NCI-H1048 (cell line): ENCODE measurements at places on chromosomes 16 and 17.

DNA sequence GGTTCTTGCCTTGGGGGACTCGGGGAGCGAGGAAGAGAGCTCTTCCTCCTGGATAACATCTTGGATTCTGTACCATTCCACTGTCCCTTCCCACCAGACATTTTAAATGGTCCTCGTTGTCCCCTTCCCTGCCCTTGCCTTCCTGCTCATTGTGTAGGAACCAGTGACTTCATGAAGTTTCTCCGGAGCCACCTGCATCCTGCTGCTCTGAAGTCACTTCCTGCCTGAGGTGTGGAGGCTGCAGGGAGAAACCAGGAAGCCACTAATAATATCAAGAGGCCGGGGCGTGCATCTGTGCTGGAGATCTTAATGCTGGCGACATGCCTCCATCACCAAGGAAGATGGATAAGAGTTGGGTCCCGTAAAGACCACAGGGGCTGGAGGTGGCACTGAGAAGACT, 6.2 kb upstream of the SLC16A13 start:
- no peak for DNase-seq

DNA sequence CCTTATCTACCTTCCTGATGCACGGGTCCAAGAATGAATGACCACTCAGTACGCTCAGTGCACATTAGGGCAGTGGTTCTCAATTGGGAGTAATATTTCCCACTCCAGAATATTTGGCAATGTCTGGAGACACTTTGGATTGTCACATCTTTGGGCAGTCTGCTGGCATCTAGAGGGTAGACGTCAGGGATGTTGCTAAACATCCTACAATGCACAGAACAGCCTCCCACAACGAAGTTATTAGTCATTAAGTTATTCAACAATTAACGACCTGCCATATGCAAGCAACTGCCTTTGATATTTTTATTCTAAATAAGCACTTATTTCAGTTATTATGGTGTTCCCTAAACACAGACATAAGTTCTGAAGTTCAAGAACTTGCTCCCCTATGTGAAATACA, 669.3 kb downstream of the TOX3 start:
- DNase-seq = no peak

DNA sequence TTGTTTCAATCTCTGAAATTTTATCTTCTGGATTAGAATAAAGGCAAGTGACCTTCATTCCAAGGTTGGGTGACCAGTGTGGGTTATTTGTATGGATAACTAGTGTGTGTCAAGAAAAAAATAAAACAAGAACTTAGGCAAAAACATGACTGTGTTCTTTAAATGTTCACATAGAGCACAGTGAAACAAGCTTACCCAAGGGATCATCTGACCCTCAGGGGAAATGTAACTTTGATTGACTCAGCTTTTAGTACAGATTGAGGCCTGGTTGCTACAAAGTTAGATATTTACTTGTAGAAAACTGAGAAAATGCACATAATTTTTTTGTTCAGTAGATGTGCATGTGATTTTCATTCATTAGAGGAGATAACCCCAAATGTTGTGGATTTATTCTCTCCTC, 6.7 kb downstream of the CACNG3 start:
- no peak for DNase-seq

DNA sequence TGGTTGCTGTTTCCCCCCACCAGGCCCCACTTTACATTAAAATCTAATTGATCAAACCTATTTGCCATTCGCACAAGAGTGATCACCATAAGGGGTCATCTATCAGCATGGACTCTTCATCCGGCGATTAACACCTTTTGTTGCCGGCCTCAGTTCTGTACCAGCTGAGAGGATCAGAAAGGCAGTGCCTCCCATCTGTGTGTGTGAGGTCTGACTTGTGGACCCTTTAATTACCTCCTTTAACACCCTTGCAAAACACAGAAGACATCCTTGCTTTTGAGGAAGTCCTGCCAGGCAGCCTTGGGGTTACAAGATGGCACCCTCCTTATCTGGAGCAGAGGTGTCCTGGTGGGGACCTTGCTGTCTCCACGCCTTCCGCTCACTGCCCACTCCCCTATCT, 77.2 kb upstream of the IRX3 start:
- no peak for DNase-seq

- no peak for DNase-seq
Measured at GRCh38 chr17:80861418-80861815, 130.2 kb upstream of the CHMP6 start.

- no peak for DNase-seq
Measured at GRCh38 chr17:7574176-7574953, 5.1 kb upstream of the CD68 start.

- no peak for DNase-seq
Measured at GRCh38 chr16:49312389-49312985, 30.8 kb upstream of the CBLN1 start.

DNA sequence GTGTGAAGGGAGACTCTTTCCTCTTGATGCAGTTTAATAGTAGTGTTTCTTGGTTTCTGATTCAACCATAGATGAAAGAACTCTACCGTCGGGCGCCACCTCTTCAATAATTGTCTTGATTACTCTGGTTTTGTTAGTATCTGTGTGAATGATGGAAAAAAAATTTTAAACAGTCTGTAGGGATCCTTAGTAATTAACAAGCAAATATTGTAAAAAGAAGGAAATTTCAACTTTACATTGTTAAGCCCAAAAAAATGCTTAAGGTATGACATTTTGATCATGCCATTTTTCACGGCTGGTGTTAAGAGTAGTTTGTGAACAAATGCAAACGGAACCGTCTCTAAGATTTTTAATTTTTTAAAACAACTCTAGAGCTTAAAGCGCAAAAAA, 4.1 kb downstream of the KRT10 start:
- DNase-seq = no peak

DNA sequence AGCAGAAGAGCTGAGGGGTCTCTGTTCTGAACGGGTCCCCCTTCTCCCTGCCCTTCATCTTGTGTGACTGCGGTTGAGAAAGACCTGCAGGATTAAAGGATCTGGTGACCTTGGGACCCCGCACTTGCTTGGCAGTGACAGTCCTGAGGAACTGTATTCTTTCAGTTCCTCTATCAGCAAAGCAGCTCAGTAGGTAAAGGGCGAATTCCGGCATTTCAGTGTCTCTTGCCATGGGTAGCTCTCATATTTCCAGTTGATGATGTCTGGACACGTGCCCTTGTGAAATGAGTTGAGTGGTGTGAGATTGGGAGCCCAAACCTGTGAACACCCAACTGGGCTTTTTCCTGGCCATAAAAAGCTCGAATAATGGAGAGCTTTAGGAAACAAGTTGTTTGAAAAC, 135.7 kb downstream of the PRKCA start:
- no peak for DNase-seq

GRCh38 chr17:38674014-38674748, 576 bp downstream of the EPOP start:
- no peak for DNase-seq

GRCh38 chr17:83176623-83177583, 97.5 kb downstream of the METRNL start:
- DNase-seq = no peak

- no peak for DNase-seq
Measured at GRCh38 chr17:35344262-35344661, 29.2 kb downstream of the SLFN11 start.

- DNase-seq = no peak
Measured at GRCh38 chr16:82116535-82116934, 53.5 kb downstream of the MPHOSPH6 start.

DNA sequence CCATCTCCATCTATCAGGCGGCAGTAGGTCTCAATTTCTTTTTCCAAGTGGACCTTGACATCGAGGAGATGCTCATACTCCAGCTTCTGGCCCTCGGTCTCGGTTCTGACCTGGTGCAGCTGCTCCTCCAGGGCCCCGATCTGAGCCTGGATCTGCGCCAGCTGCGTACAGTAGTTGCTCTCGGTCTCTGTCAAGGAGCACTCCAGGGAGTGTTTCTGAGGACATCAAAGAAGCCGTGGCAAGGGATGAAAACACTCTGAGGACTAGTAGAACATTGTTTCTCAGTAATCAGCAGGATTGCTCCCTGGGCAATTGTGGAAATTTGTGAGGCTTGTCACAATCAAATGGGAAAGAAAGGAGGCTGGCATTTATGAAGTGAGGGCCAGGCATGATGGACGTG, 5.9 kb downstream of the KRT28 start:
- no peak for DNase-seq

GRCh38 chr16:29862383-29862883, 593 bp downstream of the CDIPT start:
- DNase-seq = no peak

DNA sequence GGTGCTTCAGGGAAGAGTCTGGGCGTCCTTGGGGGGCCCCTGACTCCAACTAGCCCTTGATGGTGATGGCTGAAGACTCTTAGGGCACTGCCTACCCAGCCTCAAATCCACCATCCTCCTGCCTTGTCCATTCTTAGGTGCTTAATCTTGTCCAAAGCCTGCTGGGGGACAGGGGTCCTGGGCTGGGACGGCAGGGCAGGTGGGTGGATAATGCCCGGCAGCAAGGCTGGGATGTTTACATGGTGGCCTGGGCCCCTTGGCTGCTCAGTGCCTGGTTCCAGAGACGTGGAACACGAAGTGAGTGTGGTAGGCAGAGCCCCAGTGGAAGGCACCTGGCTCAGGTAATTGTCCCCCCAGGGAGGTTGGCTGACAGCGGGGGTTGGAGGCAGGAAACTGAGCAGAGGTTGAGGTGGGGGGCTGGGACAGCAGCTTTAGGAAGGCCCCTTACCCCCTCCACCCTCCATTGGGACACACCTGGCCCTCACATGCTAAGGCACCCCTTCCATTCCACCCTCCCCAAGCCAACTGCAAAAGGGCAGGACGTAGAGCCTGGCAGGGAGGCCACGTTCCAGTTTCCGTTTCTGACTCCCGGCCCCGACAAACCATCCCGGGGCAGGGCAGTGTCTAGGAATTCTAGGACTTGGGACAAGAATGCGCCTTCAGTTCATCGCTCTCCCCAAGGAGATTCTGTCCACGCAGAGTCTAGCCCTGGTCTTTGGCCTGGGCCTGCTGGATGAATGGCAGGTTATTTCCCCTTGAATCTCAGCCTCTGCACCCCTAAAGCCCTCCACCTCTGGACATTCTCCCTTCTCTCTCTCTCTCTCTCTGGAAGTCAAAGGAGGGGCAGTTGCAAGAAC, 1.9 kb downstream of the FOXJ1 start:
- DNase-seq = no peak

DNA sequence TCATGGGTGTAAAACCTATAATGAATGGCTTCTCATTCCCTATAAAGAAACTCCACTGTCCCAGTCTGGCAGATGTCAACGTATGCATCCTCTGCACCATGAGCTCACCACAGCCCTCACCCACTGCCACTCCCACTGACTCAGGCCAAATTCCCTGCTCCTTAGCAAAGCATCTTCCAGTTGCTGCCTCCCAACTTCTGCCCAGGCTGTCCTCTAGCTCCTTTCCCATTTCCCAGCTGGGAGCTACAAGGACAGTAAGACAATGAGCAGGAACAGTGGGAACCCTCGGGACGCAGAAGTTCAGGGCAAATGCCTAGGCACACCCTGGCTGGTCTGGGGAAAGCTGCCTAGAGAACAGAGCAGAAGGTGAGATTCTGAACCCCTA, 9.1 kb upstream of the THAP11 start:
- DNase-seq = no peak

GRCh38 chr17:4815043-4815675, 8.2 kb downstream of the PLD2 start:
- no peak for DNase-seq

DNA sequence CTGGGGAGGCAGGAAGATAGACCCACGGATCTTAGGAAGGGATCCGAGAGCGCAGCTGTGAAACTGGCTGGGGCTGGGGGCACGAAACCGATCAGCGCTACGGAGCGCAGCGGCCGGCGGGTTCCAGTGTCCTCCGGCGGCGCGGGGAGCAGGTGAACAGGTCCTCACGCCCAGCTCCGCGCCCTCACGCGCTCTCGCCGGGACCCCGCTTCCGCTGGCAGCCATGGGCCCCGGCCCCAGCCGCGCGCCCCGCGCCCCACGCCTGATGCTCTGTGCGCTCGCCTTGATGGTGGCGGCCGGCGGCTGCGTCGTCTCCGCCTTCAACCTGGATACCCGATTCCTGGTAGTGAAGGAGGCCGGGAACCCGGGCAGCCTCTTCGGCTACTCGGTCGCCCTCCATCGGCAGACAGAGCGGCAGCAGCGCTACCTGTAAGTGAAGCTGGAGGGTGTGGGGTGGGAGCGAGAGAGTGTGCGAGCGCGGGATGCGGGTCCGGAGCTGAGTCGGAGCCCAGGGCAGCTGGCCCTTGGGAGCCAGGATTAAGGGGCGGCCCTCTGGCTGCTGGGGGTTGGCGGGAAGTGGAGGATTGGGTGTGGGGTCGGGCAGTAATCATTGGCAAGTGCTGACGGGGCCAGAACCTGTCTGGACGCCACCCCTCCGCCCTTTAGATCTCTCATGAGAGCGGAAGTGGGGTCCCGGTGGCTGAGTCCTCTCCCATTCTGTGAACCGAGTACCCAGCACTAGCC, 479 bp downstream of the ITGA3 start:
- no peak for DNase-seq

- no peak for DNase-seq
Measured at GRCh38 chr17:72270273-72270924, 149.6 kb downstream of the SOX9 start.

DNA sequence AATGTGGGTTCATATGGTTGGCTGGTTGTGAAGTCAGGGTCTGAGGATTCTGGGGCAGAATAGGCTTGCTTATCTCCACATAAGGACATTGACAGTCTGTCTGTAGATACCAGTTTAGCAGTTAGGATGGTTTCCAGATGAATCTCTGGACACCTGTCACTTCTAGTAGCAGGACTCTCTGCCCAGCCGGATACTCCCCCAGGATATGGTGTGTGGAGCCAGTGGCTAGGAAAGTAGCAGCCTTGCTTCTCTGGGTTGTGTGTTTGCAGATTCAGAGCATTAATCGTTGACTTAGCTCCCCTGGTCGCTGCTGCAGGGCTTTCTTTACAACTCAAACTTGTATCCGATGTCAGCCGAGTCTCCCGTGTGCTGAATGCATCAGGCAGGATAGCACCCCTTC, 45.2 kb downstream of the CLEC16A start:
- no peak for DNase-seq

GRCh38 chr17:64084940-64085649, 44.8 kb downstream of the ERN1 start:
- no peak for DNase-seq

DNA sequence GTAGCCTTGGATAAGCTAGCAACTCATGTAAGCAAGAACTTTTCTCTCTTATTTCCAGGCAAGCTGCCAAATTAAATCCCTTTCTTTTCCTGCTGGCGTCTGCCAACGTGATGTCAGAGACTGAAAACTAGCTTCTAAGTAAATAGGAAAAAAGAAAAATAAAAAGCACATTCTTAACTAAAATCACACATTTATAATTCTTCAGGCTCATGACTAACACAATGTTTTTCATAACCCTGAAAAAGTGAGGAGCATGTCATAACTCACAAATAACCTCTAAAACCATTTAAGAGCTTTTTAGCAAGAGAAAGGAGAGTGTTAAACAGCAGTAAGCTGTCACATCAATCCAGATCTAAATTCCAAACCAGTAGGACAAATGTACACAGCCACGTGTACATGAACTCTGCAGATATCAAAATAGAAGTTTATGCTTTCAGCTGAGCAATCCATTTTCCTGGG, 110.0 kb downstream of the N4BP1 start:
- DNase-seq = no peak
